ENCODE measurements at places on chromosomes 1 and 21.

GRCh38 chr1:24139222-24139489, 3.8 kb downstream of the IL22RA1 start:
- no peak for DNase-seq

DNA sequence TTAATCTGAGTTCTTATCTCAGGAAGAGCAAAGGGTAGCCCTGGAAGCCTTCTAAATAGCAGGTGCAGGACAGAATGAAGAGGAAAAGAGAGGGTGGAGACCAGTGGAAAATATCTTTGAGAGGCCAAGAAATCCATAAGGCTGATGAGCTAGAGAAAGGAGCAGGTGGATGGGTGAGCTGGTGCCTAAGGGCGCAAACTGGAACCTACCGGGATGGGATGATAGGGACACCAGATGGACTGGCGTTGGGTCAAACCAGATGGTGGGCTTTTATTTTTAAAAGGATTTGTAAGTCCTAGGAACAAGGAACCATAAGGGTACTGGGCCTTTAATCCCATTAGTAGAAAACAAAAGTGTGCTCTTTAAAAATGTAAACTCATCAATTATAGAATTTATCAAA, 59.7 kb downstream of the RGL1 start:
- no peak for DNase-seq

DNA sequence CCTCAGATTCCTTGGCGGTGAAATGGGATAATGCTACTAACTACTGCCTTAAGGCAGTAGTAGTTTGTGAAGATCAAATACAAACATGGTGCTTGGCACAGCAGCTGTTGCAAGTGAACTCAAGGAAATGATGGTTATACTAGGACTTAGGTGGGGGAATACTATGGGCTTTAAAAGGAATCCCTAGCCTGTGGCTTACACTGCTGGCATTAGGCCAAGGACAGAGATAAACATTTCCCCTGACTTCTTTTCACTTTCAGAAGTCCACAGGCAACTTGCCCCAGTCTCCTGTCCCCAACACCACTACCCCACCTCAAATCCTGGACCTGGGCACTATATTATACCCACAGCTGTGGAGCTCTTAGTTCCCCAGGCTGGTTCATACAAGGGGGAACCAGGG, 13.1 kb upstream of the VAMP4 start:
- no peak for DNase-seq

DNA sequence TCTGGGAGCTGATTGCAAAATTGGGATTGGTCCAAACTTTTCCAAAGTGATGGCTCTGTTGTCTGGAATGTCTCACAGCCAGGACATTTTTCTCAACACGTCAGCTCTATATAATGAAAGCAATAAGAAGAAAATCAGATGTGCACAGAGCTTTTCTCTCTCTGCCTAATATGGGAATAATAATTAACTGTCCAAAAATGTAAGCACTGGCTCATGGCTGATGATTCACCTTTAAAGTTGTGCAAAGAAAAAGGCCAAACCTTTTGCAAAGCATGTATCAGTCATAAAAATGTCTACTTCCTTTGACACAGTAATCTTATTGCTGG, 30.4 kb downstream of the ZNF281 start:
- no peak for DNase-seq

DNA sequence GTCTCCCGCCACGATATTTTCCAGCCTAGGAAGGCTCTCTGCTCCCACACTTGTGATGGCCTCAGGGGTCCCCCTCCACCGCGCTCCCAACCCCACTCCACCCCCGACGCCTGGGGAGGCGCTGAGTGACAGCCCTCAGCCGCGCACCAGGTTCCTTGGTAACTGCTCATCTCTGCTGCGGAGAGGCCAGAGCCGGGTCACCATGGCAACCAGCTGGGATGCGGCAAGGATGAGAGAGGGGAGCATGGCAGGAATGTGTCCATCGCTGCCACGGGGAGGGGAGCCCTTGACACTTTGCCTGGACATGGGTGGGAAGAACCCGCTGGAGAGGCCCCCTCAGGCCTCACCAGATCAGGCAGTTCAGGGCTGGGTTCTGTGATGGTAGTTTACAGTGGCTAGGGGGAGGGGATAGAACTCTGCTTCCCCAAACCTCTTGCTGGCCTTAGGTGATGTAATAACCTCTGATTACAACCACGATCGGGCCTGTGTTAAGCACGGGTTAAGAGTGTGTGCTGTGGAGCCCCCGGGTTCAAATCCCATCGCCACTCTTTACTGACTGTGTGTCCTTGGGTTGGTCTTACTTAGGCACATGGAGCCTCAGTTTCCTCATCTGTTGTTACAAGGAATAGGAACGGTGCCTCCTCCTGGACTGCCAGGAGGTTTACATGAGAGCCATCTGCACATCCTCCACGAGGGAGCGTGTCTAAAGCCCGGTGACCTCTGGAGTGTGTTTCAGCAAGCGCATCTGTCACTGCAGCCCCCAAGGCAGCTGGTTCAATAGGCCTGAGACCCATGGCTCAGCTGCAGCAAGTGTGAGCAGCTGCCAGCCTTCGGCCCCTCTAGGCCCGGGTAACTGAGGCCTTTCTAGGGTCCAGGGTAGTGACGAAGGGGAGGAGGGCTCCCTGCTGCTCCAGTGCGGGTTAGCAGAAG, 6.3 kb downstream of the KIF17 start:
- no peak for DNase-seq

- no peak for DNase-seq
Observed at GRCh38 chr1:18088077-18088594, 19.5 kb upstream of the IGSF21 start.

DNA sequence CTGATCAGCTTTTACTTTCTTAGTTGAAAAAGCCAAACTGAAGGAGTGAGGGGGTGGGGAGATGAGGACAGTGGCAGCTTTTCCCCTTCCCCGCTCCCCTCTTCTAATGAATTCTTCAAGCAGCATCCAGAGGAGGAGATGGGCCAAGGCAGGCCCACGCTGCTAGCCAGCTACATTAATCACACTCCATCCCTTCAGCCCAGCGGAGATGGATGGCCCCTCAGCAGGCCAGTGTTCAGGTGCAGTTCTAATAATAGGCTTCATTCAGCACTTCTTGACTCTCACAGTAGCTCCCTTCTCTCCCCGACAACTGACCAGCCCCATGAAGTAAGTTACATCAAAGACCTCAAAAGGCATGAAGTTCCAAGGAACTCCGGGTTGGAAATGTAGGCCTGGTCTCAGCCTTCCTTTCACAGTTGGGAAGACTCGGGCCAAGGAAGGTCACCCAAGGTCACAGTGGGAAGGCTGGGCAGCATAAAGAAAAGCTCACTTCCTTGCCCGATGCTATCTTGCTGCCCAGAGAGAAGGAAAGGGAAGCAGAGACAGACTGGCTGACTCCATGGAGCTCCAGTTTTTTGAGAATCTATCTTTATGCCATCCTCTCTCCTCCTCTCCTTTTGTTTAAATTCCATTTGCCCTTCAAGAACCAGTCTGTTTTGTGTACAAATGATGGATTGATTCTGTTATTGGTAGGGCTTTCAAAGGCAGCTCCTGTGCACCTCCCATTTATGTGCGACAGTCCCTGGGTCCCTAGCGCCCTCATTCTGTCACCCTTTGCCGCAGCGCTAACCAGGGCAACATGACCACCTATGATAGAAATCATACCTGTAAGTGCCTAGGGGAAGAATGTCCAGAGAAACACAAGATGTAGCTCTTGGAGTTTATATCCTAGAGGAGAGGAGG, 139.1 kb downstream of the TNR start:
- DNase-seq: no peak

DNA sequence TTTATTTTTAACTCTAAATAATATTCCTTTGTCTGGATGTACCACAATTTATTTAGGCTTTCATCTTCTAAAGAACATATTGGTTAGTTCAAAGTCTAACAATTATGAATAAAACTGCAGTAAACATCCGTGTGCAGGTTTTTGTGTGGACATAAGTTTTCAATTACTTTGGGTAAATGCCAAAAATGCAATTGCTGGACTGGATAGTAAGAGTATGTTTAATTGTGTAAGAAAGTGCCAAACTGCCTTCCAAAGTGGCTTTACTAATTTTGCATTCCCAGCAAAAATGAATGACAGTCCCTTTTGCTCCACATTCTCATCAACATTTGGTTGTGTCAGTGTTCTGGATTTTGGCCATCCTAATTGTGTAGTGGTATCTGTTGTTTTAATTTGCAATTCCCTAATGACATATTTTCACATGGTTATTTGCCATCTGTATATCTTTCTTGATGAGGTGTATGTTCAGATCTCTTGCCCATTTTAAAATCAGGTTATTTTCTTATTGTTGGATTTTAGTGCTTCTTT, 113.8 kb downstream of the DPYD start:
- no peak for DNase-seq

GRCh38 chr1:9027307-9027706, 1.1 kb upstream of the SLC2A7 start:
- DNase-seq: no peak

DNA sequence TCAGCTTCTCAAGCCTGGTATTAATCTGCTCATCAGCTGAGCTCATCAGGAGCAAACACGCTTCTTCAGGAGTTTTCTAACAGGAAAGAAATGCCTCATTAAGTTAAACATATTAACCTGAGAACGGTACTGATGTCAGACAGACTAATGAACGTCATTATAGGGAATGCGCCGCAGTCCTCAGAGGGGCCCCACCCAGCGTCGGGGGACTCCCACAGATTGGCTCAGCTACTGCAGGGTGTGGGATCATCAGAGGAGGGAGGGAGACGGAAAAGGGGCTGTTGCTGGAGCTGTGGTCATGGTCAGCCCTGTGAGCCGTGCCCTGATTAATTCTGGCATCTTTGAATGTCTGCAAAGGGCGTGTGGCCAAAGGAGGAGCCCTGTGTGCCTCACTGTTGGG, 348.5 kb downstream of the PTPRU start:
- no peak for DNase-seq

GRCh38 chr1:205719762-205720161, 30.2 kb downstream of the NUCKS1 start:
- no peak for DNase-seq

- DNase-seq: no peak
Observed at GRCh38 chr1:155983191-155984024, 5.1 kb upstream of the ARHGEF2 start.

DNA sequence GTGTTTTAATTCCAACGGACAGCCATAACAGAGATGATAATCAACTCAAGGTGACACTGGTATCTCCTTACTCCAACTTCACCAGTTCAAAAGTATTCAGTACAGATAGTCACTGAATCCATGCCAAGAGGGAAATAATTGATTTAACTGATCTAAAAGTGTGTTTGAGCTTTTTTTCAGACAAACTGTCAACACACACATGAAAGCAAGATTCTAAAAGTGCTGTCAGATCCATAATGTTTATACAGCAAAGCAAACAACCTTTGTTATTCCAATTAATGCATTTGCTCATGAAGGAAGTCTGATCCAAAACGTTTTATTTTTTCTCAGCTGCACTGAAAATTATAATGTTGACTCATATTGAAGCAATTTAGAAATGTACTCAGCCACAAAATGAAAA, 5.9 kb upstream of the PRKAA2 start:
- no peak for DNase-seq

- DNase-seq: no peak
Observed at GRCh38 chr1:204867666-204868339, 2.9 kb upstream of the NFASC start.

GRCh38 chr1:239429163-239429562, 42.8 kb downstream of the CHRM3 start:
- no peak for DNase-seq

GRCh38 chr21:42218836-42219605, at the start of gene ABCG1:
TSS of gene ABCG1 (plus strand) at chr21:42219140. CDS start at chr21:42219263, 123 bp downstream.
- DNase-seq: no peak

- no peak for DNase-seq
Observed at GRCh38 chr1:223759273-223759672, 46.9 kb downstream of the CAPN2 start.

DNA sequence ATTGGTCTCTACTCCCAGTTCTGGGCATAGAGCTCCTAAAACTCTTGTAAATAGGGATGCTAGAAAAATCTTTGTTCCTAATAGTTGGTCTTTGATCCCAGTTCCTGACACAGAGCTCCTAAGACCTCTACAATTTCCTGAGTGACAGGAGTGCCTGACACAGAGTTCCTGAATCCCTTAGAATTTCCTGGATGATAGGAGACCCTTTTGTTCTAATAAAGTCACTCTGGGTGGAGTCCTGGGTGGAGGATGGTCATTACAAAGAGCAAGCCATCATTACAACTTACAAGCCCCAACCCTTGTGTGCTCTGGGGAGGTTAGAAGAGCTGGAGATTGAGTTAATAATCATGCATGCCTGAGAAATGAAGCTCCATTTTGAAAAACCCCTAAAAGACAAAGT, 58.4 kb downstream of the ZZZ3 start:
- DNase-seq: no peak

GRCh38 chr1:166740668-166741276, 98.5 kb upstream of the POGK start:
- no peak for DNase-seq

DNA sequence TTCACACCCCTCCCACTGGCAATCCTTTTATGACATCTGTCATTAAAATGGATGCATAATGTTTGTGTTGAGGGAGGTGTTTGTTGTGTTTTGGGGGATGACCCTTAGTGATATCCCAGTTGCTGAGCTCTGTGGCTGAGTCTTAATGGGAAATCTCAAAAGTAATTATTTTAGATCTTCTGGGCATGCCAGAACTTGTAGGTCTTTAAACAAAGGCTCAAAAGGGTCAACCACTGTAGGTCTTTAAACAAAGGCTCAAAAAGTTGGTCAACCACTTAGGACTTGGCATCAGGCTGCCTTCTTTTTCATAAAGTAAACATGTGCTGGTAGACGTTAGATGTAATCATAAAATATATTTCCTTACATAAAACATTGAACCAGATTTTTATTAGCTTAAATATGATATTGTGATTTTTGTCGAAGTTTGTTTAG, 78.0 kb downstream of the CDC14A start:
- DNase-seq: no peak

DNA sequence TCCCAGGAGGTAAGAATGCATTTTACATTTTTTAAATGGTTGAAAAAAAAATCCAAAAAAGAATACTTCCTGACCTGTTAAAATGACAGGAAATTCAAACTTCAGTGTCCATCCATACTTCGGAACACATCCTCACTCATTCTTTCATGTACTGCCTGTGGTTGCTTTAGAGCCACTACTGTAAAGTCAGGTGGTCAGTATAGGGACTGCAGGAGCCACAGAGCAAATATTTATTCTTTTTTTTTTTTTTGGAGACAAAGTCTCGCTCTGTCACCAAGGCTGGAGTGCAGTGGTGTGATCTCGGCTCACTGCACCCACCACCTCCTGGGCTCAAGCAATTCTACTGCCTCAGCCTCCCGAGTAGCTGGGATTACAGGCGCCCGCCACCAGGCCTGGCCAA, 124.7 kb downstream of the CLIC6 start:
- no peak for DNase-seq

All from NCI-H1436 treated with DMSO at 0.1 percent for 48 hours (cell line).